ENCODE measurements at places on chromosomes 11 and 22.

DNA sequence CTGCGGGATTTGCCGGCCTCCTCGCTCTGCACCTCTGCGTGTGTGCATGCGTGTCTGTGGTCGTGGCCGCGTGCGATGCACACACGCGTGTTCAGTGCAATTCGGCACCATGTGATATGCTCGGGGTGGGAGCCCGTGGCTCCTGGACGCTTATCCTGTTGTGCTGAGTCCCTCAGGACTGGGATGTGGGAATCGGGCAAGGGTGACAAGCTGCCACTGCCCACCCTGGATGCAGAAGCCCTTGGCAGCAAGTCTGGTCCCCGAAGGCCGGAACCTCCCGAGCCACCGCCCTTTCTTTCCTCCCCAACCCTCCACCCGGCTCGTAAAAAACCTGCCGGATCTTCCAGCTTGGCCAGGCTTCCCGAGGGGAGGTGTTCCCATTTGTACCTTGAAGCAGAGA, 128.2 kb downstream of the PHF21B start:
- no peak for DNase-seq

GRCh38 chr11:11122749-11123148, 230.3 kb downstream of the CSNK2A3 start:
- no peak for DNase-seq

DNA sequence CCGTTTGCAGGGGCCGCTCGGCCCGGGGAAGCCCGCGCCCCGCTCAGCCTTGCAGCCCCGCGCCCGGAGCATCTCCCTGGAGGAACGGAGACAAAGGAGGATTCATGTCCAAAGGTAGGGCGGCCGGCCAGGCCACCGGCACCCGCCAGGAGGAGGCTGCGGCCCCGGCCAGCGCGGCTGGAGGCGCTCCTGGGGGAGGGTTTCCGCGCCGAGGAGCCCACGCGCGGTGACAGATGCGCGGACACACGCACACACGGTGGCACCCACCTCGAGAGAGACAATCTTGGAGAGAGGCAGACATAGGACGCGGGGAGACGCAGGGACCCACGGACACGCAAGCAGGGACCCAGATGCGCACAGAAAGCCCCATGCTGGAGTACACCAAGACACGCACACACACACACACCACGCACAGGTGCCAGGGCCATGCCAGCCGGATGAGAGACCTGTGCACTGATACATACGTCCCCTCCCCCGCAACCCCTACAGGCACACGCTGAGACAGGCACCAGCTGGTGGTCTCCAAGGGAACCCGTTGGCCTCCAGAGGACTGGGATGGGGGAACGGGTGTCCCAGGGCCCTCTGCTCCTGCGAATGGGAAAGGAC, 7.8 kb downstream of the SEPTIN3 start:
- DNase-seq: no peak

- no peak for DNase-seq
Observed at GRCh38 chr22:38741166-38741565, 14.6 kb downstream of the SUN2 start.

DNA sequence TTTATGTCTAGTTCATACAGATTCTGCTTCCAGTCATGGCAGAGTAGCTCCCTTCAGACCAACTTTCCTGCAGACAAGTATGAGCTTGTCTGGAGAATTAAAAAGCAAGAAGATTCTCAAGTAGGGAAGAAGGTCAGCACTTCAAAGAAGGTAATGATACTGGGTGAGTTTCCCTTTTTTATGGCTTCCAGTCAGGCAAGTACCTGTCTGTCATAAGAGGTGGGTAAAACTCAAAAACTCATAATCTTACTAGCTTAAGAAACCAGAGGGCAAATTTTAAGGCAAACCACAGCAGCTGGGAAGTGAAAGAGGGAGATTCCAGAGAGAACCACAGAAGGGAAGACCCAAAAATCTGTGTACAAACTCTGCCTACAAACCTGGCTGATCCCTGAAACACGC, 54.2 kb downstream of the DENND5A start:
- DNase-seq: no peak

GRCh38 chr11:44403176-44403575, 93.2 kb upstream of the ALX4 start:
- no peak for DNase-seq

DNA sequence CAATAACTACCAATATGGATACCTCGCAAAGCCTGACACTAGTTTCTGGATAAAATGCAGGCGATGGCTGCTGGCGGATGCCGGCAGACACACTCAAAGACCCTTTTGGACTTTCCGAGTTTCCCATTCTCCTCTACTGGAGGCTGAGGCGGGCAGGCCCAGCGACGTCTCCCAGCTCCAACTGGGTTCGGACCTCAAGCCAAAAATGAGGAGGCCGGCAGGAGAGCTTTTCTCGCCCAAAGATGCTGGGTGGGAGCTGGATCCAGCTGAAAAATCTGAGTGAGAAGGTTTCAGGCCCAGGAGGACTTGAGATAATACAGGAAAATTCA, 428 bp upstream of the FEZ1 start:
- no peak for DNase-seq

- no peak for DNase-seq
Observed at GRCh38 chr11:59769111-59769510, 13.9 kb downstream of the STX3 start.

GRCh38 chr11:2259466-2259830, 10.9 kb downstream of the ASCL2 start:
- DNase-seq: no peak
